Mammary epithelial cell (primary cell): ENCODE measurements at places on chromosomes 3 and 15. TPM values are rescaled to one million over a fixed set of nuclear protein-coding genes. Genes with fewer than 3 reads are reported as not detected.

The SELENOS gene
- 51.7 TPM for total RNA-seq

The RBP2 gene
- not detected for total RNA-seq

The C3orf20 gene
- total RNA-seq, result 0.17 TPM

The STAC gene
- total RNA-seq, result 25.3 TPM

The LSMEM2 gene
- 0.19 TPM in 1 of 2 replicates, not detected in the other for total RNA-seq

The ZIC4 gene
- 0.17 TPM for total RNA-seq

The SNTN gene
- total RNA-seq, result not detected

The GRK7 gene
- not detected in 2 replicates for total RNA-seq

The COX17 gene
- 41.1 and 43.0 TPM in 2 replicates for total RNA-seq

The CD80 gene
- total RNA-seq, result not detected

The ROPN1B gene
- not detected in 2 replicates for total RNA-seq

The NR2E3 gene
- 0.17 TPM for total RNA-seq

The TMEM40 gene
- total RNA-seq, result 224 and 246 TPM in 2 replicates

The GRAMD2A gene
- total RNA-seq, result 45.0 TPM

The CHAC1 gene
- 69.8 and 72.4 TPM in 2 replicates for total RNA-seq

The LSAMP gene
- total RNA-seq, result not detected in 2 replicates

The TASOR gene
- total RNA-seq, result 46.7 and 54.9 TPM in 2 replicates

- DNase-seq, result no peak
These were observed 320.2 kb upstream of the MME start for GRCh38 chr3:154759966-154760365.

- no peak for DNase-seq
These were observed 319.3 kb upstream of the SATB1 start for GRCh38 chr3:18744472-18744871.

DNA sequence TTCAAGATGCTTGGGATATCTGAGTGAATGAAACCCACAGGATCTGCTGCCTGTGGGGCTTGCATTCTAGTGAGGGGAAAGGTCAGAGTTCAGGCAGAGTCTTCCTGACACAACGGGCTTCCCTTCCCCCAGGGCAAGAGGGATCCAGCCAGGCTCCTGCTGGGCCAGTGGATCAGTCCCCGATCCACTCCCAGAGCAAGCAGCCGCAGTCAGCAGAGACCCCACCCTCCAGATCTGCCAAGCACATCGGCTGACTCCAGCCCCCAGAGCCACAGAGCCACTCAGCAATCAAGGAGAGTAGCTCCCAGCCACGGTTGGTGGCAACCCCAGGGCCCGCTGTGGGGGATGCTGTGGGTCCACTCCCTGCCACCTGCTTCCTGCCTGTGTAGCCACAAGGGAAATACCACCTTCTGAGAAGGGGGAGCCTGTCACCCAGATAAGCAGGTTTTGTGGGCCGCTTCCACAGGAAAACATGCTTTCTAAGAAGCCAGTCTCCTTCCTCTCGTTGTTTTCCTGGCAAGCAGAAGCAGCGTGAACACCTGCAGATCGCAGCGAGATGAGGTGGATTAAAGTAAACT is 44.9 kb downstream of the CPN2 start:
- DNase-seq, result no peak

GRCh38 chr3:50525987-50526386 is 22.6 kb upstream of the CACNA2D2 start:
- DNase-seq, result peak; percentile 65

DNA sequence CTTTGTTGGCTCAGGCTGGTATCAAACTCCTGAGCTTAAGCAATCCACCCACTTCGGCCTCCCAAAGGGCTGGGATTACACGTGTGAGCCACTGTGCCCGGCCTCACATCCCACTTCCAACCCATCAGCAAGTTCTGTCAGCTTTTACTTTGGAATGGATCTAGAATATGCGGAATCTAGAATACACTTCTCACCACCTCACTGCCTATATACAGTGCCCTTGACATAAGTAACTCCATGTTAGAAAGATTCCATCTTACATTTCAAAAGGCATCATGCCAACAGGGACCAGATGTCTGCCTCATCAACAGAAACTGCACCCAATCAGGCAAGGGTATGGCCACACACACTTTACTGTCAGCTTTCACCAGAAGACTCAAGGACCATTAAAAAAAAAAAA is 9.9 kb upstream of the RBSN start:
- no peak for DNase-seq

- no peak for DNase-seq
These were observed 58.7 kb downstream of the MORC1 start for GRCh38 chr3:109059264-109059663.

GRCh38 chr3:172717493-172718088 is 6.7 kb upstream of the NCEH1 start:
- DNase-seq, result no peak

- no peak for DNase-seq
These were observed 88.8 kb upstream of the ARHGEF3 start for GRCh38 chr3:56890448-56891091.

DNA sequence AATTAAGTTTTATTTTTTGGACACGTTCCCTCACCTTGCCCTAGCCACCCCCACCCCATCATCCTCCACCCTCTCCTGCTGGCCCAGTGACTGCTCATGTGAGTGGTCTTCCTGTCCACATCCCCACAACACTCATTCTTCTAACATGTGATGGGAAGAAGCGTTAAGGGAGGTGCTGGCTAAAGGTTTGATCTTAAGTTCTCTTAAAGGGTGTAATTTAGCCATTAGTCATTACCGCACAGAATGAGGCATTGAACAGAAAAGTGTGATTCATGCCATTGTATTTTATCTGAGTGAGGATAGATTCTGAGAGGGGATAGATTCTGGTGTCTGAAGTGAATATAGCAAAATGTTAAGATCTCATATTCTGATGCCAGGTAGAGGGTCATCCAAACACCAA is 272.9 kb upstream of the TPM1 start:
- DNase-seq, result peak; percentile 84

GRCh38 chr15:43487271-43487895 is 5.6 kb downstream of the TP53BP1 start:
- DNase-seq, result no peak

- DNase-seq, result no peak
These were observed 15.7 kb upstream of the TBC1D23 start for GRCh38 chr3:100245136-100245535.

DNA sequence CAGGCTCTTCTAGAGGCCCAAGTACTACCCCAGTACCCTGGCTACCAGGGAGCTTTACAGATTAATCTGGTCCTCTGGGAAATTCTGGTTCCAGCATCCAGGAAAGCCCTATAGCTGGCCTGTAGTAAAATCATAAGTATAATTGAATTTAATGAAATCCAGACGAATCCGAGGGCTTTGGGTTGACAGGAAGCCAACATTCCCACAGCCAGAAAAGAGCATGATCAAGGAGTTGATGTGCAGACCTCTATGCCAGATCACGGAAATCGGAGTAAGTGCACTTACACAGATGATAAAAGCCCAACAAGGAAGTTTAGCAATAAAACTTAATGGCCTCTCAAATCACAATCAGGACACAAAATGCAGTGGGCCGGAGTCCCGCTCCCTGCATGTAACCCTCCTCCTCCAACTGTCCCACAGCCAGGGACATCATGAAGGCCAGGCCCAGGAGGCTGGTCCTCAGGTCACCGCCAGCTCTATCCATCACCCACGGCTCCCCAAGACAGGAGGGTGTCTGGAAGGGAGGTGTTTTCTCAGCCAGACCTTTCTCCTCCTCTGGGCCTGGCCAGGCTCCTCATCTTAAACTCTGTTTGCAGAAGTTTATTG is 62.8 kb upstream of the SEC22A start:
- no peak for DNase-seq

- DNase-seq, result no peak
These were observed 41.4 kb downstream of the SACM1L start for GRCh38 chr3:45730409-45731154.

DNA sequence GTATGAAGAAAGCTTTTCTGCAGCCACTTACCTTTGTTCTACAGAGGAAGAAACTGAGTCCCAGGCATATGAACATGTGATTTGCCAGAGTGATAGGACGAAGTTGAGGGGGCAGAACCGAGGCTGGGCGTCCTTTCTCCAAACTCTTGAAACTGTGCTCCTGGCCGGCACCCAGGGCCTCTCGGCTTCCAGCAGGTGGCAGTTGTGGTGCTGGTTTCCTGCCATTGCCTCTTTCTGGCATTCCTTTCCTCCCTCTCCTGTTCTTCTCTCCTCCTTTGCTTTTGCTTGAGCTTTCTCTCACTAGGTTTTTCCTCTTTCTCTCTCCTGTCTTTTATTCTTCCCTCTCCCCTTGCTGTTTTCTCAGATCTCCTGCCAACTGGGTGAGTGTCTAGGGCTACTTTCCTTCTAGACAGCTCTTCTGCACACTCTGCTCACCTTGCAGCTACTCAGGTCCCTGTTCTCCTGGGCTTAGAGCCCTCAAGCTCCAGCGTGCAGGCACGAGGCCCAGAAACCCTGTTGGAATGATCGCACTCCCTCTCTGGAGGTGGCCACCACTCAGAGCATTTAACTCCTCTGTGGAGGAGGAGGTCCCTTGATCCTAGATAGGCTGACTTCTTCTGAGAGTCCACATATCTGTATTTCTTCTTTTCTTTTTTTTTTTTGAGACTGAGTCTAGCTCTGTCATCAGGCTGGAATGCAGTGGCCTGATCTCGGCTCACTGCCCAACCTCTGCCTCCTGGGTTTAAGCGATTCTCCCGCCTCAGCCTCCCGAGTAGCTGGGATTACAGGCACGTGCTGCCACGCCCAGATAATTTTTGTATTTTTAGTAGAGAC is 26.2 kb downstream of the TRAK1 start:
- DNase-seq, result peak; percentile 76

GRCh38 chr3:196341137-196341536 is 2.9 kb upstream of the TM4SF19 start:
- peak; percentile 29 for DNase-seq

GRCh38 chr15:100107151-100107550 is 234.6 kb downstream of the ADAMTS17 start:
- DNase-seq, result no peak

- no peak for DNase-seq
These were observed 128.2 kb downstream of the LRRK1 start for GRCh38 chr15:101047301-101047781.

DNA sequence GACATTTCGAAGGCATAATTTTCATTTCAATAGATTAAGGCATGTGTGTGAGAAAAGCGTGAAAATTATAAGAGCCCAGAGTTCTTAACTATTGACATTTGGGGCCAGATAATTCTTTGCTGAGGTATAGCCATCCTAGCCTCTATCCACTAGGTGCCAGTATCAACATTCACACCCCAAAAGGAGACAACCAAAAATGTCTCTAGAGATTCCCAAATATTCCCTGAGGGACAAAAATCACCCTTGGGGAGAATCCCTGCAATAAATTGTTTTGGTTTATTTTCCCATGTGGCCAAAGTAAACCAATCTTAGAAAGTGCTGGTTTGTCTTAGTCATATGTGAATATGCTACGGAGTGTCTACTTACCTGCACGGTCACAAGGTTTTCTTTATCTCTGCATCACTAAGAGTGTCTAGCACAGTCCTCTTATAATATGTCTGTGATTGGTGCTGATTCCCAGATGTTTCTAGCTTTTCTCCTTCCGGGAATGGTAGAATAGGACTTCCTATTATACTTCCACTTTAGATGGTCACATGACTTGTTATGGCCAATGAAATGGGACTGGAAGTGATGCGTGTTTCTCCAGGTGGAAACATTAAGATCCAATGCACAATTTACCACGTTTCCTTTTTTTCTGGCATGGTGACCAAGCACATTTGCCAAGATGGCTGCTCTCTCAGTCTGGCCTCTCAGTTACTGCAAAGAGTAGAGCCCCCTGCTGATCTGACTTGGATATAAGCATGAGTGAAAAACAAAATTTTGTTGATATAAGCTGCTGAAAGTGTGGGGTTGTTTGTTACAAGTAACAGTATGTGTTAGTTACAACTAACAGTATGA is 8.0 kb upstream of the KBTBD8 start:
- DNase-seq, result no peak

DNA sequence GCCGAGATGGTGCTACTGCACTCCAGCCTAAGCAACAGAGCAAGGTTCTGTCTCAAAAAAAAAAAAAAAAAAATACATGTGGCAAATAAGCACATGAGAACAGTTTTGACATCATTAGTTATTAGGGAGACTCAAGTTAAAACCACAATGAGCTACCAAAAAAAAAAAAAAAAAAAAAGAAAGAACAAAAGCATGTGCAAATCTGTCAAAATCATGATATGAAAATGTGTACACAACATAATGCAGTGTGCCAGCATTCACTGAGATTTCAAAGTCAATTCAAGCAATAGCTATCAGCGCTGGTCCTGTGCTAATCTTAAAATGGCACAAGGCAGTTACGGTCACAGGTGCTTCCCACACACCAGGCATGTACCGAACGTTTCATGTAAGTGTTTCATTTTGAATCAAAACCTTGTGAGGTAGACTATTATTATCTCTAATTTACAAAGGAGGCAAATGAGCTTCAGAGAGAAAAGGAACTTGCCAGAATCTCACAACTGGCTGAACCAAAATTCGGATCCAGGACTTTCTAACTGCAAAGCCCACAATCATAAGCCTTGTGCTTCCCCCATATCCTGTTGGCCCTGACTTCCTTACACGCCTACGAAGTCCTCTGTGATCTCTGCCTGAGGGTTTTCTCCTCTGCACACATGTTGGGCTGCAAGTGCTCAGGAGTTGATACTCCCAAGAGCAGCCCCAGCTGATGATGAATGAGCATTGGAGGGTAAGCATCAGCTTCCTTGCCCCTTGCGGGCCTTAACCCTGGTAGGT is 200.1 kb upstream of the PROK2 start:
- no peak for DNase-seq

- DNase-seq, result no peak
These were observed 8.8 kb downstream of the BSN start for GRCh38 chr3:49563040-49563578.

- DNase-seq, result no peak
These were observed 542.5 kb upstream of the LMCD1 start for GRCh38 chr3:7959094-7959493.

- DNase-seq, result no peak
These were observed 1.2 kb downstream of the SHISA5 start for GRCh38 chr3:48502728-48503168.

- DNase-seq, result no peak
These were observed 17.7 kb downstream of the AMOTL2 start for GRCh38 chr3:134356411-134357040.

GRCh38 chr3:127849368-127849767 is 27.1 kb upstream of the MGLL start:
- no peak for DNase-seq

DNA sequence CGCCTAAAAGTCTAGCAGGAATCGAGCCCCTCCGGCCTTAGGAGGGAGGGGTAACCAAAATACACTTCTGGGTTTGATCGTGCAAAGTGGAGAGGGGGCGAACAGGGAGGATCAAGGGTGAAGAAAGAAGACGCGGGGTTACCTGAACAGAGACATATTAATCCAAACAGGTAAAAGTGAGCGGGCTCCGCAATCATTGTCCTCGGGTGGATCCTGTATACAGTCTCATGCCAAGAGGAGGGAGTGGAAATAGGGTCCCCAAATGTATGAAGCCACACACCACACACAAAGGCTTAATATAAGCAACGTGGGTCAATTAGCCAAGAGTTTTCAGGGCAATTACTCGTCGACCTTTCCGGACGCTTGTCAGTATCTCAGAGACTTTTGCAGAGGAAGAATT is 749.5 kb downstream of the ROBO1 start:
- no peak for DNase-seq
